Pulmonary artery endothelial cell (primary cell): ENCODE measurements at places on chromosomes 1 and 21.

GRCh38 chr1:23100074-23100748 is 68.4 kb downstream of the LUZP1 start:
- DNase-seq, result peak; percentile 35

GRCh38 chr1:12316331-12316730 is 86.5 kb downstream of the VPS13D start:
- no peak for DNase-seq

DNA sequence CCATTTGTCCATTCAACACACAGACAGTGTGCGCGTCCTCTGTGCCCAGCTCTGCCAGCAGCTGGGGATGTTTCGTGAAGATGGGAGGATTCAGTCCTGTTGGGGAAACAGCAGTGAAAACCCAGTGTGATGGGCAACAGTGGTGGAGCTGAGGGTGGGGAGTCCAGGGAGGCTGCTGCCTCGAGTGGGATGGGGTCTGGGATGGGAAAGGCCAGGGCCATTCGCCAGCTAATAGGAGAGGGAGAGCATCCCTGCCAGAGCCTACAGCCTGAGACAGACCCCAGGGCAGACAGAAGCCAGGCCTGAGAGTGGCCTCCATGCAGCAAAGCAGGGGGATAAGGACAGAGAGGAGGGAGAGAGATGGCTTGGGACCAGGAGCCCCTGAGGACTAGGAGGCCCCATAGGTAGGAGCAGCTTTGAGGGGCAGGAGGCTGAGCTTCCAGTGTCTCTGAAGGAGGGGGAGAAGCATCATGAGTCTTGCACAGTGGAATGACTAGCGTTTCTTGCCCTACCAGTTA is 252.6 kb downstream of the NPHP4 start:
- DNase-seq, result no peak

- DNase-seq, result no peak
Observed at GRCh38 chr1:224447251-224447650, 12.7 kb upstream of the WDR26 start.

DNA sequence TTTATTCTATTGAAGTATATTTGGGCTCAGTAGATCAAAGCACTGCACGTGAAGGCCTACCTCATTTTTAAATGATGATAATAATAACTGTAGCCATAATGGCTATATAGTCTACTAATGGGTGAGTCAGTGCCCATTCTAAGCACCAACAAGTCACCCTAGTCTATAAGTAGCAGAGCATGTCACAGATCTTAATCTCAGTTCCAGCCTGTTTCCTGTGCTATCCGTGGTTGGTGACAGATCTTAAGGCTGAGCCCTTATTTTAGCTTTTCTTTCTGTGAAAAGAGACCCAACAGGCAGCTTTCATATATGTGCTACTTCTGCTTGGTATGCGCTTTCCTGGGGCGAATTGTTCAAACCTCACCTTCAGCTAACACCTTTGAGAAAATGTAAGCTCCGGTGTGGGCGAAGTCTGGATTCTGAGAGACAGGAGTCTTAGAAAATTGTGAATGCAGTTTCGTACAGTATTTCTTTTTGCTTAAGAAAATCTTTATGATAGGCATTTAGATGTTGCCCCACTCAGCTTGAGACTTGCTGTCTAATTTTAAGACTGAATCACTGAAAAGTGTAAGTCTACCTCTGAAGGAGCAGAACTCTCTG is 59.6 kb downstream of the FMN2 start:
- DNase-seq, result no peak

GRCh38 chr1:51236531-51237350 is 668 bp downstream of the RNF11 start:
- DNase-seq, result no peak

DNA sequence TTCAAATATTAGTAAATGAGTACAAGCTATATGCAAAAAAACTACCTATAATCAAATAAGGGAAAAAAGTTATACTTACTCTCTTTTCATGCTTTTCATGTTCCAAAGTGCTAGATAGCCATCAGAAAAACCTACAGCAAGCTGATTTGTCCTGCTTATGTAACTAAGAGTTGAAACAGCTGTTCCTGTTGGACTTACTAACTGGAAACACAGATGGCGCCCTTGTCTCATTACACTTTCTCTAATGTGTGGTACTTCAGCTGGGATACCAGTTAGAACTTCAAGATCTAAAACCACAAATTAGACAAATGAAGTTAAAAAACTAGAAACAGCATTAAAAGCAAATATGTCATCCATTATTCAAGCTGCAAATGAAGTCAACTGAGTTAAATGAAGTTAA is 24.3 kb downstream of the AHCTF1 start:
- peak; percentile 43 for DNase-seq

DNA sequence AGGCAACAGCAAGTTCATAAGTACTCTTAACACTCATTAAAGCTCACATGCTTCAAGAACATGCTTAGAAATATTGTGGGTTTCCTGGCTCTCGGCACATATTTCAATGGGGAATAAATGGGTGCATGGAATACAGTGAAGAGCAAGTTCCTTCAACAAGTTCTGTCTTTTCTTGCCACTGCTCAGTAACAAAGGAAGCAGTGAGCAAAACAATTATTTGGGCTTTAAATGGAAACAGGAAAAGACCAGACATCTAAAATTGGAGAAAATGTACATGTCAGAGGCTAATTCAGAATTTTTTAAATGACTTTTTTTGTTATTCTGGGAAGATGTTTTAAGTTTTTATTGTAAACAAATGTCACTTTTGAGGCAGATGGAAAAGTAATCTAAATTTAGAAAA is 478.7 kb downstream of the SETD4 start:
- no peak for DNase-seq

GRCh38 chr1:24021403-24022266 is 41.5 kb upstream of the SRSF10 start:
- no peak for DNase-seq

- DNase-seq, result no peak
Observed at GRCh38 chr21:26788790-26789189, 56.4 kb downstream of the ADAMTS1 start.

DNA sequence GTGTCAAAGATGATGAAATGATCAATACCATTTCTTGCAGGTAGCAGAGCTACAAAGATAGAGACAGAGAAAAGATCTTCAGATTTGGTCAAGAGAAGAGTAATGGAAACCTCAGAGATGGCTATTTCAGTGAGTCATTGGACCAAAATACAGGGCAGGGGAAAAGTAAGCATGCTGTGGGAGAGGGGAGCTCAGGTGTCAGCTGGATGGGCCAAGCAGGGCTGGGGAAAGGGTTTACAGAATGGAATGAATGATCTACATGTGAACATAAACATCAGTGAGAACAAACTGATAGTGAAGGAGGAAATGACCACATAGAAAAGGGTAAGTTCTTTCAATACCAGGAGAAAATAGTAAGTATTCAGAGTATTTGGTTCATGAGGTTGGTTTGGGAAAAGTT is 61.4 kb upstream of the CNN3 start:
- DNase-seq, result no peak
